ENCODE measurements at places on chromosomes 1 and 21.

DNA sequence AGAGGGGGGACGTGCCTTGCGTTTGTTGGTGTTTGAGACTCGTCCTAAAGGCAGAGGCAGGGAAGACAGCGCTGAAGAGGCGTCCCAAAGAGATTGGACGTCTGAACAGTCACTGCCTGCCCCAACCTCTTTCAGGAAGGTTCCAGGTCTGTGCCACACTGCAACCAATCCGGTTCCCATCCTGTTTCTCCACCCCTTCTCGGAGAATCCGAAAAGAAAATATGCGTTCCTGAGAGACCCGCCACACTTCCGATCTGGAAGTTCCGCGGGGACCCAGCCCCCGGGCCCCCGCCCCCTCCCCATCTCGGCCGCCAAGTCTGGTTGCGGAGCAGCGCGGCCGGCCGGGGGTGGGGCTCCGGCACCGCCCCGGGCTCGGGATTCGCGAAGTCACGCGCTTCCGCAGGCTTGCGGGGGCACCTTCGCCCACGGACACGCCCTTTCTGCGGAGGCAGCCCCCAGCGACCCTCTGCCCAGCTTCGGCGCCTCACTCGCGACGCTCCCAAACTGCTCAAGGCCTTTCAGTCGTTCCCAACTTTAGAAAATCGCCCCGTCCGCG is 124.5 kb upstream of the DPYD start:
- no peak for DNase-seq

DNA sequence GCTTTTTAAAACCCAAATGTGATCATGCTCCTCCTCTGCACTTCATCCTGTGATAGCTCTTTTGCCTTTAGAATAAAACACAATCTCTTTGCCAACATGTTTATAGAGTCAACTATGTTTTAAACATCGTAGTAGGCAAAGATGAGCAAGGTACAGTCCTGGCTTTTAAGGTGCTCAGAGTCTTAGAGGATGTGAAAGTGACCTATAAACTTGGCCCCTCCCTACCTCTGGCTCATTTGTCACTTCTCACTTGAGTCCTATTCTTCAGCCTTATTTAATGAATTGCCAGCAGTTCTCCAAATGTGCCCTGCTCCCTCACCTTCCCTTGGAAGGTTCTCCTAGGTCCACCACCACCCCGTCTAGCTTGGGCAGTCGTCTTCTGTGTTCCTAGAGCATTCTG is 617.0 kb upstream of the NR5A2 start:
- DNase-seq, result no peak

GRCh38 chr1:244139655-244140054 is 88.6 kb downstream of the ZBTB18 start:
- no peak for DNase-seq

DNA sequence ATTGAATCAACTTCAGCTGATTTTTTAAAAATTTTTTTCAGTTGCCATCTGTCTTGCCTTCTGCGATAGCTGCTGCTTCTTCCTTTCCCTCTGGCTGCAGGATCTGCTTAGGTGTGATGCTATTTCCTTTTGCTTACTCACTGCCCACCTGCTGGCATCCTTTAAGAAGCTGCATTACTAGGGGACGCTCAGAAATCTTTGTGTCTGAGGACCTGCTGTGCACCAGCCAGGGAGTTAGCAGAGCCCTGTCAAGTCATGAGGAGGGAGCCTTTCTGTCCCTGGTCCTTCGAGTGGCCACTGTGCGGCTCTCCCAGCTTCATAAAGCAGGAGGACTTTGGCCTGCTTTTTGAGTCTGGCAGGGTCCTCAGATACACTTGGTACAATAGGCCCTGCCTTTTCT is 327.8 kb downstream of the USH2A start:
- no peak for DNase-seq

DNA sequence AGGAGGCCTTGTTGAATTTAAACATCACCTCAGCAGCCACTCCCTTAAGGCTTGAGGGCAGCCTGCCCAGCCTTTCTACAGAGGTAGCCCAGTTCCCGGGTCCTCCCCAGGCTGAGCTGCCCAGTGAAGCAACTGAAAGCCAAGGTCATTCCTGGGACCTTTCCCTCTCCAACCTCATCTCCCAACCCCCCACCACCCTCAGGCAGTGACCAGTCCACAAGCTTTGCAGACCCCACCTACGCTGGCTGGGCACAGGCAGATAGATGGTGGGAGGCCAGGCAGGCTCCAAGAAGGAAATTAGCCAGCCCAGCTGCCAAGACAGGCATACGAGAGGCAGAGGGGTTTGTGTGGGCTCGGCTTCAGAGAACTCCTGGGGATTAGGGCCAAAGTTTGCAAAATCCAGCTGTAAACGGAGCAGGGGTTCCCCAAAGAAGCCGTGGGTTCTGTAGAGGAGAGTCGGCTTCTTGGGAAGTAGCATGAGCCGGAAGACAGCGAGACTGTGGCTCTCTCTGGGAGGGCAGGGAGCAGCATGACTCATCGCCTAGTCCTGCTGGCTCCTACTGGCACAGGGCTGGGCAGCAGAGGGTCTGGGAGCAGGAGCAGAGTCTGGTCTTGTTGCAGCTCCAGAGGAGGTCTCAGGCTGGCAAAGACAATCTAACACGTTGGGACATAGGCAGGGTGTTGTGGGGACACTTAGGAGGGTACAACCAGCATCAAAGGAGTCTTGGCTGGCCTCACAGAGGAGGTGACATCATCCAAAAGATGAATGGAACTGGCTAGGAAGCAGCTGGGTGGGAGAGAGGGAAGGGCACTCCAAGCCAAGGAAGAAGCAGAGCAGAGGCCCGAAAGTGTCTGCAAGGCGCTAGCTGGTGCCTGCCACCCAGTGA is 2.8 kb upstream of the ZC3H12A start:
- DNase-seq, result no peak

GRCh38 chr1:41394959-41395956 is 34.0 kb downstream of the FOXO6 start:
- DNase-seq, result no peak

- DNase-seq, result no peak
These were observed 372.8 kb upstream of the DAB1 start for GRCh38 chr1:57796616-57797015.

DNA sequence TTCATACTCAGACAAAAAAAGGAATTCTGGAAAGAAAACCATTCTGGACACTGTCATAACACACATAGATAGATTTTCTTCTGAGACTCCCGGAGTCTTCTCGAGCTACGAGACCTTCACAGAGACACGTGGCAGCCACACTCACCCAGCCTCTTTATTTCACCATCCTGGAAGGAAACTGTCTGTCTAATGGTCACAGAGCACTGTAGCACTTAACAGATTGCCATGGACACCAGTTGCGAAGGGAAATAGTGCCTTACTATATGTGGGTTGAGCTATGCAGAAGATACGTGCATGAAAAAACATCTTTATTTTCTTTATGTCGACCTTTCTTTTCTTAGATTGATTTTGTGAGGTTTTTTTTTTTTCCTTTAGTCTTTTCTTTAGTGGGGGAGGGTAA is 57.9 kb downstream of the ZP4 start:
- no peak for DNase-seq

- no peak for DNase-seq
These were observed 310.0 kb upstream of the SNX7 start for GRCh38 chr1:98351561-98351960.

DNA sequence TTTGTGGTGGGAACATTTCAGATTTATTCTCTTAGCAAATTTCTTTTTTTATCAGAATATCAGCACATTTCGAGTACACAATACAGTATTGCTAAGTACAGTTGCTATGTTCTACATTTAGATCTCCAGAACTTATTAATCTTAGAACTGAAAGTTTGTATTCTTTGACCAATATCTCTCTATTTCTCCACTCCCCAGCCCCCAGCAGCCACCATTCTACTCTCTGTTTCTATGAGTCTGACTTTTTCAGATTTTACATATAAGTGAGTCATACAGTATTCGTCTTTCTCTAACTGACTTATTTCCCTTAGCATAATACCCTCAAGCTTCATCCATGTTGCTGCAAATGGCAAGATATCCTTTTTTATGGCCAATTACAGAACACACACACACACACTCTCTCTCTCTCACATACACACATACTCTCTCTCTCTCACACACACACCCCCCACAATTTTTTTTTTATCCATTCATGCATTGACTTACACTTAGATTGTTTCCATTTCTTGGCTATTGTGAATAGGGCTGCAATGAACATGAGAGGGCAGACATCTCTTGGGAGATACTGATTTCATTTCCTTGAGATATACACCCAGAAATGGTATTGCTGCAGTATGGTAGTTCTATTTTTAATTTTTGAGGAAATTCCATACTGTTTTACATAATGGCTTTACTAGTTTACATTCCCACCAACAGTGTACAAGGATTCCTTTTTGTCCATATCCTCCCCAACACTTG is 15.7 kb downstream of the RPTN start:
- no peak for DNase-seq

DNA sequence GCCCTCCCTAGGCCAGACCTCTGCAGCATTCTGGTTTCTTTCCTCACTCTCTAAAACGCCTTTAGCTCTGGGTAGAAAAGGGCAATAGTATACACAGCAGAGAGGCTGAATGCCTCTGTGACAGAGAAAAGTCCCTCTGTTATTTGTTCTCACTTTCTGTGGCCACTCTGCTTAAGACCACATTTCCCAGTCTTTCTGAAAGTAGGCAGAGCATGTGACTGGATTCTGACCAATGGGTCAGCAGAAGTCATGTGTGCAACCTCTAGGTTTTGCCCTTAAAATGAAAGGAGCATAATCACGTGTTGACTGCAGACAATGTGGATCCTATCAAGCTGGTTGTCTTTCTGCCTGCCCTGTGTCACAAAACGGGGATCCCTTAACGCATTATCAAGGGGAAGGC is 79.7 kb upstream of the MARK1 start:
- DNase-seq, result no peak

DNA sequence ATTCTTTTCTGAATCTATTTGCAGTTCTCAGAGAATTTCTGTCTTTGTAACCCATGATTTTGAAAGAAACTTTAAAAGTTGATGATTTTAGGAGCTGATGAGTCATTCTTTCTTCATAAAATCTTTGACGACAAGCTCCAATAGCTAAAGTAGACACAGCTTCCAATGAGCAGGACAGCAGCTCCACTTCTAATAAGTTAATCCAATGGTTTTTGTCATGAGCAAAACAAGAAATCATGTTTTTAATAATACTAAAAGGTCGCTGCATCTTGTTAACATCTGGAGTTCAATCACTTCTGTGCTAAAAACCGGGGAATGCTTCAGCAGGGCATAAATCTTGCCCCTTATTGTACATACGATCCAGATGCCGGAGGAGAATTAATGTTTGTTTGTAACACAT is 48.9 kb upstream of the GORAB start:
- no peak for DNase-seq

GRCh38 chr1:55194851-55195250 is 20.3 kb downstream of the USP24 start:
- DNase-seq, result no peak

- DNase-seq, result no peak
These were observed 321.1 kb downstream of the TGFB2 start for GRCh38 chr1:218666263-218666662.

- DNase-seq, result no peak
These were observed 188.2 kb upstream of the LYPLAL1 start for GRCh38 chr1:218985424-218985984.

GRCh38 chr1:227255086-227255732 is 63.1 kb downstream of the CDC42BPA start:
- no peak for DNase-seq

DNA sequence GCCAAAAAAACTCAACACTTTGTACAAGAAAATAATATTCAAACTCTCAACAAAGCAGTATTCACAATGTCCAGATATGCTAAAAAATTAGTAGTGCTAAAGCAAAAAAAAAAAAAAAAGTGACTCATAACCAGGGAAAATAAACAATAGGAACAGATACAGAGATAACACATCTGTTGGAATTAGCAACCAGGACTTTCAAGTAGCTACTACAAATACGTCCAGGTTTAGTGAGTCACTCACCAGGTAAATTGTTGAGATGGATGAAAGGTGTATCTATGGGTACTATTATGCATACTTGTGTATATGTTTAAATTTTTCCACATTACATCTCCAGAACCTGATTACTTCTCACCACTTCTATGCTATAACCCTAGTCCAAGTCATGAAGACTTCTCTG is 144.8 kb upstream of the SLC35F3 start:
- no peak for DNase-seq

GRCh38 chr21:38354746-38355145 is 98.0 kb downstream of the KCNJ15 start:
- no peak for DNase-seq

DNA sequence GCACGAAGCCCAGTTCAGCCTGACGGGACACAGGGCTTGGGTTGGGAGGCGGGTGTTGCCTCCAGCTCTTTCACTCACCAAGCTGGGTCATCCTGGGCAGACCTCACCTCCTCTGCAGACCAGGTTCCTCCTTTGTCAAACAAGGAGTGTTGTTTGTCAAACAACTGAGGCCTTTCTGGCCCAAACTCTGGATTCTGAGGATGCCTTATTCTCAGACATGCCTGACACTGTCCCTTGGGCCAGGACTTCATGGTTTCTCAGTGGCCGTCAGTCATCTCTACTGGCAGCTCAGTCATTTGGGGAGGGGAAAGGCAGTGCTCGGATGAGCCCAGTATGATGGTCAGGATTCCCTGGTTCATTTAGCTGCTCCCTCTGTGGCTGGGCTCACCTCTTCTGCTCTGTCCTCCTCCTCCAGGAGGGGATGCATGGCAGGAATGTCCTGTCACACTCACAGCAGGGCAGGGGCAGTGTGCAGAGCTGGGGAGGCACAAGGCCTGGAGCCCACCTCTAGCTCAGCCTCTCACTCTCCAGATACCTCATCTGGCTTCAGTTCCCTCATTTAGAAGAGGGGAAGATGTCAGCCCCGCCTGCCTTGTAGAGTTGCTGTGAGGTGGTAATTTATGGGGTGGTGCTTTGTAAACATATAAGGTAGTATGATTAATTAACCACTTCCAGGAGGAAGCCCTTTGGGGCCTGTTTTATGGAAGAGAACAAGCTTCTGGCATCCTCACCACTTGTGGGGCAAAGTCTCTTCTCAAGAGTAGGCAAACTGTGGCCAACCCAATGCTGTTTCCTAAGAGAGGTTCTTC is 20.6 kb downstream of the SLC2A1 start:
- DNase-seq, result no peak

GRCh38 chr21:34881839-34882371 is 167.2 kb downstream of the RUNX1 start:
- DNase-seq, result no peak

DNA sequence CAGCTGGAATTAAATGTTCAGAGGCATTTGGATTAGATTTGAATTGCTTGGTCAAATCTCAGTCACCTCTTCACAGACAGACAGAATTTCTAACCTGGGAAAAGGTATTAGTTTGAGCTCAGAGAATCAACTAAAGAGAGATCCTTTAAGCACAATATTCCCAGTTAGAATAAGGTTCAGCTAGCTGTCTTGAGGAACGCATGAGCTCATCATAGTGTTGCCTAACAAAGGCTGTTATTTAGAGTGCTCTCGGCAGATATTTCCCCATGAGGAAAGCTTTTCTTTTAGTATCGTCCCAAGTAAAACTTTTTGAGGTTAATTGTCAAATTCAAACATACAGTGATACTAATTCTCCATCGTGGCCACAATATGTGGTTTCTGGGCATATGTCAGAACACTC is 269.9 kb downstream of the HLX start:
- no peak for DNase-seq

DNA sequence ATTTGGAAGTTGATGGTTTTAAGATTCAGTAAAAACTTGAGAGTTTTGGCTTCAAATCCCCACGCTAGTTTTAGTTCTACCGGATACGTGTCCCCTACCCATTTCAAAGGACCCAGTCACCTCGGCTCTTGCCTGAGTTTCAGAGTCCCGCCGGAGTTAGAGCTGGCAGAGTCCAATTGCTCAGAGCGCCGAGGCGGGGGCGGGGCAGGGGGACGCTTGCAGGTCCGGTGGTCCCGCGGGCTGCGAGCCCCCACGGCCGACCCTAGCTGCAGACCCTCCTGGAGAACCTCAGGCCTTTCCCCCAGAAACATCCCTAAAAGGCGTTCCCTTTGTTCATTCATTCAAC is 765 bp upstream of the VPS45 start:
- no peak for DNase-seq
